ENCODE measurements at places on chromosomes 2 and 18.

DNA sequence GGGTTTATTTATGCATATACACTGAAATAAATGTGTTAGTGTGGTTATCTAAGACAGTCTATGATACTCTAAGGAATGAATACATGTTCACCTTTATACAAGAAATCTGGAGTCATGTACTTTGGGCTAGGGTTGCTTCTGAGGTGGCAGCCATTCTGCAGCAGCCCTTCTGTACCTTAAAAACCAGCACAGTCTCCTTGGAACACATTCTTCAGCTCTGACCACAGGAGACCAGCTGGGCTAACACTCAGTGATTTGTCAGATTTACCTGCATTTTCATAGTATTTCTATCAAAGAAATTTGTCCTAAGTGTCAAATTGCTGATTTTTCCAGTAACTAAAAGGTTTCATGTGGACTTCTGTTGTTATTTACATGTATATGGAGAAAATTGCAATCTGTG lies 167.7 kb downstream of the CAMKMT start:
- DNase-seq, result no peak

DNA sequence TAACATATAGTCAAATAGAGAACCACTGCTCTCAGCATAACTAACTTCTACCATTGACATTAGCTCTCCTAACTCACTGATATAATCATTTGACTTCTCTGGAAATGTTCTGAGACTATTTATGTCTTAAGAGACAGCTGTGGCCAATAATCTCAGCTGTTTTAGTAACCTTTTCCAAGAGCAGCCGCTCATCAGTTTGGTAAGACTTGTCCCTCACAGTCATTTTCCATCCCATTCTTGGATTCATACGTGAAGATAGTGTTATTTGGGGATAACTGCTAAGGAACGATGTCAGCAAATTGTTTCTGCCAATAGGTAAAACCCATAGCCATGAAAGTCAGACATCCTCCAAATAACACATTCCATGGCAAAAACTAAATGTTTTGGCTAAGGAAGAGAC lies 127.8 kb downstream of the LNPK start:
- DNase-seq, result no peak

- DNase-seq, result no peak
Observed at GRCh38 chr2:152766928-152767327, 48.5 kb downstream of the ARL6IP6 start.

- DNase-seq, result no peak
Observed at GRCh38 chr18:45608400-45608799, 6.9 kb upstream of the SLC14A2 start.

GRCh38 chr2:147487286-147487977 lies 357.4 kb upstream of the ACVR2A start:
- DNase-seq, result no peak

DNA sequence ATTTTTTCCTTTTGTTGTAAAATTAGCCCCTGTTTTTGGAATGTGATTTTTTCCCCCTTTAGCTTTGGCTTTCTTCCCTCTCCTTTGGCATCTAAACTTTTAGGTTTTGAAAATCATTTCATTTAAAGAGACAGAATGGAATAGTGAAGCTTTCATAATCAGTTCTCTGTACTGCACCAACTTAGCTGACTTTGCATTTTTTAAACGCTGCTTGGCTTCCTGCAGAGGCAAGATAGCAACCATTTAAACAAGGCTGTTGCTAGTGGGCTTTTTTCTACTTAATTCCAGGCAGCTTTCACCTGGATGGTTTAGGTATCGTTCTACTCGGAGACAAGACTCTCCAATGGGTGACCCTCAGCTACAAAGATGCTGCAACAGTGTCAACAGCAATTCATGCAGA lies 267.9 kb upstream of the PKDCC start:
- no peak for DNase-seq

DNA sequence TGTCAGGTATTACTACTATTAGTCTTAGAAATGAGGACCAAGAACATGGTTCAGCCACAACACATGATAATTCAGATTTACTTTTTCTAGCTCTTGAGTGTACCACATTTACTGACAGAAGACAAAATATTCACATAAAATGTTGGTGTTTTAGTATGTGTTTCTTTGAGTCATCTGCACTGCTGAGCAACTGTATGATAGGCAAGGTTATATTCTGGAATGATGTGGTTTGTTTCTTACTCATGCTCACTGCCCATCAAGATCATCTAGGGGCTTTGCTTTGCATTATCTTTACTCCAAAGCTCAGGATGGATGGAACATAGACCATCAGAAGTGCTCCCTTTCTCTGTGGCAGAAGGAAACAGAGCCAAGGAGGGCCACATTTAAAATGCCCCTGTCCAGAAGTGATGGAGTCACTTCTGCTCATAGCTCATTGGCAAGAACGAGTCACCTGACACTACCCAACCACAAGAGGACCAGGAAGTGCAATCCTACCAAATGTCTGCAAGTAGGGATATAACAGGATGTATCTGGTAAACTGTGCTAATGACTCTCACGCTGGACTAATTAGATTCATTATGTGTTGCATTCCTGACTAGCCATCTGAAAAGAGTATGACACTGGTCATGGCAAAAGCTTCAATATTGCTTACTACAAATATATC lies 81.5 kb downstream of the DIS3L2 start:
- no peak for DNase-seq

- DNase-seq, result peak; percentile 67
Observed at GRCh38 chr2:203799908-203800307, 67.7 kb upstream of the CTLA4 start.

DNA sequence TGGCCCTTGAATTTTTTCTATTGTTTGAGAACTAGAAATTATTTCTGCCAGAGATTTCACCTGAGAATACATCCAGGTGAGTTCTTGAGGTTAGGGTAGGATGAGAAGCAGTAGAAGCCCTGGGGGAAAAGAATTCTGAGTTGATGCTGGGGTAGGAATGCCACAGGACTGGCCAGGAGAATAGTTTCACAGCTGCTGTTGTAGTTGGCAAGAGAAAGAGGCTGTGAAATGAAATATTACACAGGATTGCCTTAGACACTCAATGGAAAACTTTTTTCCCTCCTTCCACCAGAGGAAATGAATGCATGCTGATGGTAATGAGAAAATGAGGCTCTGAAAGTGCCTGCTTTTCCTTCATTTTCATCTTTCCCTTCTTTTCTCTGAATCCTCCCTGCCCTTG lies 54.6 kb downstream of the PRKCE start:
- DNase-seq, result no peak

GRCh38 chr2:183059561-183059960 lies 19.0 kb upstream of the DUSP19 start:
- peak; percentile 21 for DNase-seq

- DNase-seq, result no peak
Observed at GRCh38 chr18:28036488-28036887, 140.4 kb downstream of the CDH2 start.
